Calu3 (cell line): ENCODE measurements at places on chromosomes 13 and 19. TPM values are rescaled to one million over a fixed set of nuclear protein-coding genes. Genes with fewer than 3 reads are reported as not detected.

Gene ZNF730
- not detected in 2 replicates for total RNA-seq

Gene LPAR6
- total RNA-seq = 16.4 TPM in 2 replicates

DNA sequence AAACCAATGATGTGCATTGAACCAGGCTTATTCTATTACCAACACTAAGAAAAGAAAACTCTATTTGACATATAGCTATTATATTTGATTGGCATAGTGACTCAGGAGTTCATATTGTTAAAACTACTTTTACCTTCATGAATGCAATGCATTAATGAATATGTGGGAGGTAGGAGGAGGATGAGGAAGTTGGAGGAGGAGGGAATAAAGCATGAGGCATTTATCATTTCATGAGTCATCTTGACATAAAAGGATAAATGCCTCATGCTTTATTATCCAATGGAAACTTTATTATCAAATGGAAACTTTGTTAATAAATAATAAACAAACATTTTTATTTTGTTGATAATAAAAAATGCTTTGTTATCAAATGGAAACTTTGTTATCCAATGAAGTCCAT, 116.5 kb downstream of the SPRY2 start:
- no peak for DNase-seq

DNA sequence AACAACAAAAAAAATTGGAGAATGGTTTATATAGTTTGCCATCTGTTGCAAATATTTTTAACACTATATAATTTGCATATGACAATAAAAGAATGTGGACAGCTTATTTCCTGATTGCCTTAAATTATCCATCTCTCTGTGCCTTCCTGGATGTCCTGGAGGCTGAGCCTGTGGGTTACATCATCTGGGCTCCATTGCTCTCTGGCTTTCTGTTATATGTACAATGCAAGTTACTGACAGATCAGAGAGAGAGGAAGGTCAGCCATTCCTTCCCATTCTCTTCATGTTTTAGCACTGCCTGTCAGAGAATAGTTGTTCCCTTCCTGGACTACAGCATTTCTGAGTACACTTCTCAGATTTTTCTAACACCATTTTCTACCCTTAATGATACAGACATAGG, 758.3 kb upstream of the PCDH20 start:
- no peak for DNase-seq

Gene ZNF134
- 11.4 and 13.2 TPM in 2 replicates for total RNA-seq
